ENCODE measurements at places on chromosomes 6 and 20.

- DNase-seq: no peak
Observed at GRCh38 chr6:138229663-138230179, 11.4 kb upstream of the PBOV1 start.

GRCh38 chr6:120431841-120432240 is 902.4 kb downstream of the TBC1D32 start:
- no peak for DNase-seq

DNA sequence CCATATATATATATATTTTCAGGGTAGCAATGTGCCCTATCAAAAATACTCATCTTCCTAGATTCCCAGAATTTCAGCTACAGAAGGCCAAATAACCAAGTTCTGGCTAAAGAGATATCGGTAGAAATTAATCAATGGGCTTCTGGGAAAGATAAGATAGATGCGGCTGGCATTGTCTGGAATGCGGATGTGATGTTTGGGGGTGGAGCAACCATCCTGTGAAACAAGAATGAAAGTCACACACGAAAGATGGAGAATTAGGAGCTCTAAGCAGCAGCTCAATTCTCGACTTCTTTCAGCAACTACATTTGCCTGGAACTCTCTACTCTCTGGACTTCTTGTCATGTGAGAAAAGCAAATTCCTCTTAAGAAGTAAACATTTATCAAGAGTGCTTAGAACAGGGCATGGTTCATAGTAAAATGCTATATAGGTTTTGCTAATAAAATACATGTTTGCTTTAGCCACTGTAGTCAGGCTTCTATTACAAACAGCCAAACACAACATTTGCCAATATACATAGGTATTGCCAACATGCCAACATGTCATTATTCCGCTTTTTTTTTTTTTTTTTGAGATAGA is 90.8 kb downstream of the CLIC5 start:
- no peak for DNase-seq

DNA sequence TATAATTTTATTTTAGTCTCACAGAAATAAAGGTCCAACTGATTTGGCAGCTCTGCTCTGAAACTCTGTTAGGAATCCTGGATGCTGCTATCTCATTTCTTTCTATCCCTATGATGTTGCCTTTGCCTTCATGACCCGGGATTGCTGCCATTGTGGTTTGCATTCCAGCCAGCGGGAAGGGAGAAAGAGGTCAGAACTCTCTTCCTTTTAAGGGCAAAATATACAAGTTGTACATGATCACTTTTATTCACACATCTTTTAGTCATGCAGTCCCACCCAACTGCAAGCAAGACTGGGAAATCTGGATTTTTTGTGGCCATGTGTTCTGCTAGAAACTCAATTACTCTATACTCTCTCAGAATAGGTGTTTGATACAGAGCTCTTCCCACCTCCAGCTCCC is 263.1 kb upstream of the ZFP64 start:
- no peak for DNase-seq

- no peak for DNase-seq
Observed at GRCh38 chr20:23139524-23139923, 53.4 kb upstream of the CD93 start.

GRCh38 chr6:1770968-1771723 is 161.4 kb downstream of the FOXC1 start:
- no peak for DNase-seq

GRCh38 chr20:44034965-44035635 is 120.4 kb downstream of the TOX2 start:
- DNase-seq: no peak

- no peak for DNase-seq
Observed at GRCh38 chr20:32807706-32808105, 12.0 kb upstream of the MAPRE1 start.

- DNase-seq: no peak
Observed at GRCh38 chr6:160386869-160387530, 38.8 kb downstream of the SLC22A3 start.

- no peak for DNase-seq
Observed at GRCh38 chr20:40599987-40600386, 89.0 kb downstream of the MAFB start.

GRCh38 chr6:164911873-164912580 is 397.4 kb downstream of the C6orf118 start:
- DNase-seq: no peak

GRCh38 chr6:82686719-82687118 is 323.1 kb downstream of the TPBG start:
- no peak for DNase-seq

- no peak for DNase-seq
Observed at GRCh38 chr6:158439255-158439654, 120.6 kb upstream of the TMEM181 start.

DNA sequence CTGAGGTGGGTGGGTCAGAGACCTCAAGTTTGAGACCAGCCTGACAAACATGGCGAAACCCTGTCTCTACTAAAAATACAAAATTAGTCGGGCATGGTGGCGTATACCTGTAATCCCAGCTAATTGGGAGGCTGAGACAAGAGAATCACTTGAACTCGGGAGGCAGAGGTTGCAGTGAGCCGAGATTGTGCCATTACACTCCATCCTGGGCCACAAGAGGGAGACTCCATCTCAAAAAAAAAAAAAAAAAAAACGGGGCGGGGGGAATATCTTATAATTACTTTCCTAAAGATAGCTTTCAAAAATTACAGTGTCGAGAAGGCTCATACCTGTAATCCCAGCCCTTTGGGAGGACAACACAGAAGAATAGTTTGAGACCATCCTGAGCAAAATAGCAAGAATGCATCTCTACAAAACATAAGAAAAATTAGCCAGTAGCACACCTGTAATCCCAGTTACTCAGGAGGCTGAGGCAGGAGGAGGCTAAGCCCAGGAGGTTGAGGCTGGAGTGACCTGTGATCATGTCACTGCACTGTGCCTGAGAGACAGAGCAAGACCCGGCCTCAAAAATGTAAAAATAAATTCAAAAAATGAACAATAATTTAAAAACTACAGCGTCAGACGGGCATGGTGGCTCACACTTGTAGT is 25.8 kb downstream of the CBFA2T2 start:
- DNase-seq: no peak

DNA sequence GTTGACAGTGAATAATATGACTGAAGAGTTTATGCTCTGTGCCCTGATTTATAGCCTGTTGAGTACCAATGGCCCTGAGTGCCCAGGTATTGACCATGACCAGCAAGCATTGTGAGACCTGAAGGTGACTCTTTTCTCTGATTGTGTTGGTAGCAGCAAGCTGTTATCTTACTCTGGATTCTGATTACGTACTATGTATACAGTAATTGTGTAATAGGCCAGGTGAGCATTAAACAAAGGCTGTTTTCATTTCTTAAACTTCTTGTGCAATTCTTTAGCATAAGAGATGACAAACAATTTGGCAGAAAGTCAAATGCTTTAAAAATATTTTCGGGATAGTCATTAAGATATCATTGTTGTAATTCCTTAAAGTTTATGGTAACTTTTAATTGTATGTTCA is 111.7 kb upstream of the PTPRK start:
- DNase-seq: no peak

DNA sequence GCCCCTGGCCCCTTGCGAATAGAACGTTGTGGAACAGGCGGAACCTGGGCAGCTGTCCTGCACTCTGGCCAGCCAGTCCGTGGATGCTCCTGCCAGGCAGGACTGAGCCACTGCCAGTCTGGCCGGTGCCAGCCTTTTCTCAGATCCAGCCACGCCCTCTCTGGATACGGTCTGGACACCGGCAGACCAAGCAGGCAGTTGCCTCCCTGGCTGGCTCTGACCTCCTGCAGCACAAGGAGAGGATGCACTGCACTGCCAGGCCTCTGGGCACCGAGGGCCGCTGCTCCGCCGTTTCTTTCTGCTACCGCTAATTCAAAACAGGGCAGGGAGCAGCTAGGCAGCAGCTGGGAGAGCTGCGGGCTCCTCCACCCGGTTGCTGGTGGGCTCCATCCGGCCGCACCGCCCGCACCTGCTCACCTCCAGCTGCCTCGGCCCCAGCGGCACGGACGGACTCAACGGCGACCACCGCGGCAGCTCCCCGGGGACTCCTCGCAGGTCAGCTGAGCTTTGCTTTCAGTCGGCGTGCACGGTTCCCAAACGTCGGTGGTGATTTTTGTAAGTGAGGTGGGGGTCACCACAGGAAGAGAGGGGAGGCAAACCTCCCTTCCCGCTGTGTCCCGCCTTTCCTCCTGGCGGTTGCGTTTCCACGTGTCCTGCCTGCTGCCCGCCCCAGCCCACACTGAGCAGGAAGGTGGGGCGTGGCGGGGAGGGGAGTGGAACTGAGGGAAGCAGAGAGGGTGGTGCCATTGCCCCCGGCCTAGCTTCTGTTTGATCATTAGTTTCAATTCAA is 30.3 kb upstream of the AFDN start:
- DNase-seq: no peak

- no peak for DNase-seq
Observed at GRCh38 chr20:34705397-34706301, 1.5 kb downstream of the TP53INP2 start.

- no peak for DNase-seq
Observed at GRCh38 chr6:63615590-63615989, 20.0 kb upstream of the PHF3 start.

DNA sequence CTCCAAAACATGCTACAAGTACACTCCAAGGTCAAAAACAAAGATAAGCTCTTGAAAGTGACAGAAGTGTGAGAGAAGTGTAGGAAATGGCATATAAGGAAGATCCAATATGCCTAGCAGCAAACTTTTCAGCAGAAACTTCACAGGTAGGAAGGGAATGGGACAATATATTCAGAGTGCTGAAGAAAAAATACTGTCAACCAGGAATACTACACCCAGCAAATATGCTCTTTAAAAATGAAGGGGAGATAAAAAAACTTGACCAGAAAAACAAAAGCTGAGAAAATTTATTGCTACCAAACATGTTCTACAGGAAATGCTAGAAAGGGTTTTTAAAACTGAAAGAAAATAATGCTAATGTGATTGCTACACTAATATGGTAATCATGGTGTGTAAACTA is 46.2 kb downstream of the THBS2 start:
- DNase-seq: no peak

GRCh38 chr20:16283307-16283706 is 289.9 kb downstream of the KIF16B start:
- no peak for DNase-seq

- no peak for DNase-seq
Observed at GRCh38 chr6:169915769-169916550, 164.5 kb downstream of the ERMARD start.

GRCh38 chr20:57633945-57634491 is 13.8 kb upstream of the ZBP1 start:
- no peak for DNase-seq

DNA sequence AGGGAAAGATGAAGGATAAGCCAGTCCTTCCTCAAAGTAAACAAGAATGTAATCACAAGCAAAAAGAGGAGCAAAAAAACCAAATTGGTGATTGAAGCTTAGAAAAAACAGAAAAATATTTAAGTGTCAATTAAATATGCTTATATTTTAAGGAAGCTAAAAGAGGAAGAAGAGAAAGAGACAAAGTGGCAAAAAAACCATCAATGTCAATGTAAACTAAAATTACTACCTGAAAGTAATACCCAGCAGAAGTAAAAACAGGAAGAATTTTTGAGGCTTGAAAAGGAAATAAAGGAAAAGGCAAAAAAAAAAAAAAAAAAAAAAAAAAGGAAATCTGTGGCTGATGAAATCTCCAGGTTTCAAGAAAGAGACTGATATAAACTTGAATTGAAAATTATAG is 36.2 kb upstream of the OGFRL1 start:
- DNase-seq: no peak

GRCh38 chr6:139705284-139705683 is 330.8 kb upstream of the CITED2 start:
- DNase-seq: no peak

DNA sequence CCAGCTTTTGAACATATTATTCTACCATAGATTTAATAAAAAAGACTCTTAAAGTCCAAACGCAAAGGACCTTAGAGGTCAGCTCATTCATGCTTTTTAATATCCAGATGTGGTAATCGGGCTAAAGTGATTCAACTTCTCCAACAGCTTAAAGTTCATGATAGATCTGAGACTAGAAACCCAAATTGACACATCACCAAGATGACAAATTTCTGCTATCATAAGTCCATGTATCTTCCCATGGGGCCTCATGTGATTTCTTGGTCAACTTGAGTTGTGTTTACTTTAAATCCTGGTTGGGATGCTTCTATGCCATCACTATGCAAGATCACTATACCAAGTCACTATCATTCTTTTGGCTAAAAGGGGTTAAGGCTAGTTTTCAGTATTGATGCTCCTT is 56.0 kb downstream of the SLC24A3 start:
- no peak for DNase-seq

DNA sequence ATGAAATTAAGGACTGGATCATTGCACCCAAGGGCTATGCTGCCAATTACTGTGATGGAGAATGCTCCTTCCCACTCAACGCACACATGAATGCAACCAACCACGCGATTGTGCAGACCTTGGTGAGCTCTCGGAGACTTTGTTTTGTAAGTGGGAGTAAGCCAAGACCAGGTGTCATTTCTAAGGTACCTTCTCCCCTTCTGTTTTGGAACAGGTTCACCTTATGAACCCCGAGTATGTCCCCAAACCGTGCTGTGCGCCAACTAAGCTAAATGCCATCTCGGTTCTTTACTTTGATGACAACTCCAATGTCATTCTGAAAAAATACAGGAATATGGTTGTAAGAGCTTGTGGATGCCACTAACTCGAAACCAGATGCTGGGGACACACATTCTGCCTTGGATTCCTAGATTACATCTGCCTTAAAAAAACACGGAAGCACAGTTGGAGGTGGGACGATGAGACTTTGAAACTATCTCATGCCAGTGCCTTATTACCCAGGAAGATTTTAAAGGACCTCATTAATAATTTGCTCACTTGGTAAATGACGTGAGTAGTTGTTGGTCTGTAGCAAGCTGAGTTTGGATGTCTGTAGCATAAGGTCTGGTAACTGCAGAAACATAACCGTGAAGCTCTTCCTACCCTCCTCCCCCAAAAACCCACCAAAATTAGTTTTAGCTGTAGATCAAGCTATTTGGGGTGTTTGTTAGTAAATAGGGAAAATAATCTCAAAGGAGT is 30.4 kb downstream of the TXNDC5 start:
- DNase-seq: no peak

GRCh38 chr6:153058291-153058690 is 55.8 kb upstream of the MTRF1L start:
- no peak for DNase-seq

GRCh38 chr20:61352346-61353260 is 100.5 kb downstream of the CDH4 start:
- DNase-seq: no peak

DNA sequence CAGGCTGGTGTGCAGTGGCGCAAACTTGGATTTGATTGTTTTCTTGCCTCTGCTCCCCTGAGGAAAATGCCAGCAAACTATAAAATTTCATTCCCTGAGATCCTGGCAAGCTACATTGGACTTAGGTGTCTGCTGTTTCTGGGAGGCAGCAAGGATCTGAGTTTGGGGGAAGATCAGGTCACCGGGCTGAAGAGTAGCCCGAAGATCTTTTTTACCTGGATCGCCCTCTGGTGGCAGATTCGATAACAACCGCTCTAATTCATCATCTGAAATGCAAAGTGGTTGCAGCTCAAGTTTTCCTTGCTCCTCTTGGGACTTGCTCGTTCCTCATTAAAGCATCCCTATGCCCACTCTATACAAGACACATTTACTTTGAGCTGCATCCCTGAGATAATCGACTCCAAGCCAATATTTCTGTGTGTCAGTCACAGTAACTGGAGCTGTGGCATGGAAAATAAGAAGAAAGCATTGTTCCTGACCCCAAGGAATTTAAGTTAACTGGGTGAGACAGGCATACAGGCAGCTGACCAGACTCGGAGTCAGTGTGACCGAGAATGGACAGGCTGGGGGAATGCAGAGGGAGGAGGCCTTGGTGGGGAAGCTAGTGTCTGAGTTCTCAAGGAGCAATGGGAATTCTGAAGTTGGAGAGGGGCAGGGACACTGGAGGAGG is 131.8 kb upstream of the PROKR2 start:
- DNase-seq: no peak
